ENCODE measurements at places on chromosomes 7 and 10.

DNA sequence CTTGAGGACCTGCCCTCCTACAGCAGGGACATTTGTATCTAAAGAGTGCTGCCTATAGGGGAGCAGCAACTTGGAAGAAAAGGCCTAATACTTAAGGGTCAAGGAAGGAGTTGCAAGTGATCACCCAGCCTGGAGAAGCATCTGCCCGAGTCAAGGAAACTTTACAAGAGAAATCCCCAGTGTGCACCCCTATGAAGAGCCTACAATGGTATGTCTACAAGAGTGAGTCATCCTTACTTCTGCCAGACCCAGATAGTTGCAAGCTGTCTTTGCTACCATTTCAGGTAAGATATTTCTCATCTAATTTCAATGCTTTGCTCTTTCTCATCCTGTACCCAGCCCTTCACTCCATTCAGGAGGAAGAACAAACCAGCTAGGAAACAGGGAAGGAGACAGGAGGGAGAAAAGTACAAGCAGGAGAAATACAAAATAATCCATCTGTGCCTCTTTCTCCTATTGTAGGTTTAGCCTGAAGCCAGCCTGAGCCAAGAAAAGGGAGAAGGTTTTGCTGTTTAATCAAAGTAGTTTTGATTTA is 34.4 kb upstream of the AGR3 start:
- no peak for DNase-seq

- no peak for DNase-seq
Observed at GRCh38 chr7:27111042-27111750, 8.7 kb upstream of the HOXA2 start.

DNA sequence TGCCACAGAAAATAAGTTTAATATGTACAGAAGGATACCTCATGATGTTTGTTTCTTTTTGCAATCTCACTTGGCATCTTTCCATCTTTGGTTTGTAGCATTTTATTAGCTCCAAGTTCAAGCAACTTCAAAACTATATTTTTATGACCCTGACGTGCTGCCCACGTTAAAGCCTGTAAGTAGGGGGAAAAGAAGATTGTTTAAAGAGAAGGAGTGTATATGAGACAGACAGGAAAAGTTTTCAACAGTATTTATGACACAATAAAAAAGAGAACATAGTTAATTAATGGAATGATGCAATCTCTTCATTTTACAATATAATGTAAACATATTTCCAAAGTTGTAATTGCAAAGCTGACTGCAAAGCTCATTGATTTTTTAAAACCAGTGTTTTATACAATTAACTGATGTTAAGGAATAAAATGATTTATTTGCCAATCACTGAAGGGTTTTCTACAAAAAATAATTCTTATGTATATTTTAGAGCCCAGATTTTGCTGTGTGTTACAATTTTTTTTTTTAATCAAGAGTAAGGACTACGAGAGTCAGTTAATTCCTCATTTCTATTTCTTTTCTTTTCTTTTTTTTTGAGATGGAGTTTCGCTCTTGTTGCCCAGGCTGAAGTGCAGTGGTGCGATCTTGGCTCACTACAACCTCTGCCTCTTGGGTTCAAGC is 42.5 kb downstream of the ASZ1 start:
- DNase-seq: no peak

DNA sequence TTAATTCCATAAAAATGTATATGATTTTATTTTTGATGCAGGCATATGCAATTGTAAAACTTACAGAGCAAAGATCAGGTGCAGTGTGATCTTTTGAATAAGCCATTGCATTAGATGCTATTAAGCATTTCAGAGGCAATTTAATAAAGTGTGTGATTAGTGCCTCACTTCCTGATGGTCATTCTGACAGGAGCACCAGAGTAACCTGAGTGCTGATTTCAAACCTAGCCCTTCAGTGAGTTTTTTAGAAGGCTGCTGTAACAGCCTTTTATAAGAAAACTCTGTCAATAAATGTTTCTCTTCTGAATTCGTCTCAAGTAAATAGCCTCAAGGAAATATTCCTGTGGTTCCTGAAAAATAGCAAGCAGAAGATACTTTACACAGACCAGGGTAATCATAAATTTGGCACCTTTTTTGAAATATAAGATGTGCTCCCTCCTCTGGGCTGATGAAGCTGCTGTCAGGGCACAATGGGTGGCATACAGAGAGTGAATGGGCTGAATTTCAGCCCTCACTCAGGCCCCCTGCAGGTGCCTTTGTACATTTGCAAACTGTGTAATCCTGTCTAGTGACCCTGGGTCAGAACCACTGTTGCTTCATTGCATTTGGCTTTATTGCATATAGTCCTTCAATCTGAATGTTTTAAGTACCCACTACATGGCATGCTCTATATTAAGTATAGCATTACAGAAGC is 193.7 kb upstream of the CSTF2T start:
- DNase-seq: no peak

Data from stimulated activated naive CD4-positive, alpha-beta T cell (primary cell).